Left lobe of liver (tissue), 2 donors: ENCODE measurements at places on chromosomes 3 and 15.

GRCh38 chr3:27095553-27096222, 273.5 kb downstream of the NEK10 start:
- no peak for DNase-seq

DNA sequence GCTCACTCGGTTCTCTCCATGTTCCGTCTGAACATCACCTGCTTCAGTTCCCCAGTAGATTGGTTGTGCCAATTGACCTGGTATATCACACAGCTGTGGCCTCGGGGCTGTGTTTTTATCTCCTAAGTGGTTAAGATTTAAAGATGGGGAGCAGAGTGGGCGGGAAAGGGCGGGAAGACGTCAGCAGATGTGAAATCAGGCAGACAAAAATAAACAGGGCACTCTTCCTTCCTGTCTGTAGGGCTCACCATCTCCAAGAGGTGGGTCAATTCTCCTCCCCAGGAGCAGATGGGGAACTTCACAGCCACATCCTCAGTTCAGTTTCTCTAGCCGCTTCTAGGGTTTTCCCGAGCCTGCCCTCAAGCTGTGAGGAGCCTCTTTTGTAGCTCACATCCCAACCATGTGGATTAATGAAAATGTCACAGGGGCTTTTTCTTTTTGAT, 26.8 kb upstream of the LIMD1 start:
- DNase-seq: no peak

- no peak for DNase-seq
These were observed 68.0 kb downstream of the CHL1 start for GRCh38 chr3:264394-265156.

DNA sequence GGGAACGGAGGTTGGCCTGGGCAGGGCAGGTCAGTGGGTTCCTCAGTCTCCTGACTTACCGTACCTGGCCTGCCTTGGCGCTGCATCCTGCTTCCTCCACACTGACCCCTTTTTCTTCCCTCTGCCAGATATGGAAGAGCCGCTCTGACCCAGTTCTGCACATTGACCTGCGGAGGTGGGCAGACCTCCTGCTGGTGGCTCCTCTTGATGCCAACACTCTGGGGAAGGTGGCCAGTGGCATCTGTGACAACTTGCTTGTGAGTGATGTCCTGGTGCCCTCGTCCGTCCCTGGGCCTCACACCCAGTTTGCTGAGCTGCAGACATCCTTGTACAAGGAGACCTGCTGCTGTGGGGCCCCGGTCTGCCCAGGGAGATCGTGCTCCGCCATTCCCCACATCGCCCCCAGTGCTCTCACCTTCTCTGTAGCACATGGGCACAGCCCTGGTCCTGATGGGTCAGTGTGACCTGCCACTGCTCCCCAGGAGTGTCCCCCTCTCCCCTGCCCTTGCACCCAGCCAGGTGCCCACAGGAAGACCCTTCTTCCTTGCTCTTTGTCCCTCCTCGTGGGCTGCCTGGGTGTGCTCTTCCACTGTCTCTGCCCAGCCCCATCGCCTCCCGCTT, 21.0 kb downstream of the PPCDC start:
- no peak for DNase-seq

DNA sequence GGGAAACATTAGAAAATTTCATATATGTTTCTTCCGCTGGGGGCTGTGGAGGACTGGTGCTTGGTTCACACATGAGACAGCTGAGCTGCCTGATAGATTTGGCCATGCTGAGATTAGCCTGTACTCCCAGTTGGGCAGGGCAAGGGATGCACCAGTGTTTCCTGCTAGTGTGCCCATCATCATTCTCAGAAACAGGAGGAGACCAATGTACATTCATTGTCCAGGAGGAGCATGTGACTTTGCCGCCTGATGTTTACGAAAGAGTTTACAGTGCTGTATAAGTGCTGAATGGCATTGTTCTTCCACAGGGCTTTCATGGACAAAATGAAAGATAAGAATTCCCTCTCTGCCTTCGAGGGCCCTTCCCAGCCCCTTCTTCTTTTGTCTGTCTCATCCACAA, 311.1 kb upstream of the THBS1 start:
- no peak for DNase-seq

- DNase-seq: peak; percentile 78
These were observed at the start of gene UBE2E1 for GRCh38 chr3:23805633-23806533. TSS of gene UBE2E1 (plus strand) at chr3:23805955. CDS start at chr3:23807270, 1,315 bp downstream.

DNA sequence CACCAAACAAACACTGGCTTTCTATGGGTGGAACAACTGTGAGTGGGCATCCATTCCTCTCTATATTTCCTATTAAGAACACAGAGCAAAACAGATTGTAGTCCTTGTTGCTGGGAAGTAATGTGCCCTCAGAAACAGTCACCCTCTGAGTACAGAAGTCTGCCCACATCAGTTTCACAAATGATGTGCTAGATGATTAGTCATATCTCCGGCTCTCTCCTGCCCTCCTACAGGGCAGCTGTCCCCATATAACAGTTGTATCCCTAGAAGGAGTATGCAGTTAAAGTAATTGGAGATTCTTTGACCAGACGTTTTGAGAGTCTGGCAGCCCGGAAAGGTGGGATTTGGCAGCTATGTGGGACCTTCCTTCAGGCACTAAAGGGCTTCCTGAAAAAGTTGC, 159.9 kb downstream of the APBA2 start:
- DNase-seq: no peak

- DNase-seq: peak; percentile 10
These were observed 57.5 kb upstream of the ITGA11 start for GRCh38 chr15:68489421-68489820.

DNA sequence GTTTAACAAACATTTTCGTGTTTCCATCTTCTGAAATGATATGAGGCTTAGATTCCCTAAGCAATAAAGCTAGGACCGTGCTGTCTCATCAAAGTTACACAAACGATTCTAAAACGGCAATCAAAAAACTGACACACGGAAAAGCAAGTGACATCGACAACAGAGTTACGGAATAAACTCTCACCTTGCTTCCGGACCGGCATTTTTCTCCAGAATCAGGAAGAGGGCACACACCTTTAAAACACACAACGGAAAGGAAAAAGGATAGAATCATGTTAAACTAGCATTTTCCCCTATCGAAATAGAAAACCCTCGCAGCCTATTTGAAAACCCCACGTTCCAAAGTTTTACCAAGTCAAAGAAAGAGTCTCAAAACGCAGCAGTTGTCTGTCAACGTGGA, 1.4 kb downstream of the DLG1 start:
- DNase-seq: no peak

DNA sequence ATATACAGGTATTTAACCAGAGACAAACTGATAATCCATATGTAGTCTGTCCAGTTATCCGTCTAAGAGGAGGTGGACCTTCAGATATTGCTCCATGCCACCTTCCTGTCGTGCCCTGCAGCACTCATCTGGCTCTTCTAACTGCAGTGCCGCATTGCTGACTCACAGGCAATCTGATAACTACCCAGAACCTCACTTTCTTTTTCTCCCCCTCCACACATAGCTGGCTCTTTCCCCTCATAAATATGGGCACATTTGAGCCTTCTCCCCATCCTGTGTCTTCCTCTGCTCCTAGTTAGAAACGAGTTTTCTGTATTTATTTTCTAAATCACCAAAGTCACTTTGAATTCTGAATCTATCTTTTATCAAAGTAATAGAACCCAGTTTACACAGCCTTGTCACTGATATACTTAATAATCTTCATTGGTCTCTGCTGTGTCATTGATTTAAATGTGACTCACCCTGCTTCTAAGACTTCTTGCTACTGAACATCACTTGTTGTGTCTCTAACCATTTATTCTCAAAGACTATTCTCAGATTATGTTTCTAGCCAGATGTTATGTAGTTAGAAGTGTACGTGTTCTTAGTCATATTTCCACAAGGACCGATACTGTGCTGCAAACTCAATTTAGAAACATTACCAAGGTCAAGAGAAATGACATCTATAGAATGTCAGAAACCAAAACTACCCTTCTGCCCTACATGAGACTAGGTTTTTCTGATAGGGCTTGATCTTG, 17.4 kb upstream of the KCNMB2 start:
- DNase-seq: no peak

DNA sequence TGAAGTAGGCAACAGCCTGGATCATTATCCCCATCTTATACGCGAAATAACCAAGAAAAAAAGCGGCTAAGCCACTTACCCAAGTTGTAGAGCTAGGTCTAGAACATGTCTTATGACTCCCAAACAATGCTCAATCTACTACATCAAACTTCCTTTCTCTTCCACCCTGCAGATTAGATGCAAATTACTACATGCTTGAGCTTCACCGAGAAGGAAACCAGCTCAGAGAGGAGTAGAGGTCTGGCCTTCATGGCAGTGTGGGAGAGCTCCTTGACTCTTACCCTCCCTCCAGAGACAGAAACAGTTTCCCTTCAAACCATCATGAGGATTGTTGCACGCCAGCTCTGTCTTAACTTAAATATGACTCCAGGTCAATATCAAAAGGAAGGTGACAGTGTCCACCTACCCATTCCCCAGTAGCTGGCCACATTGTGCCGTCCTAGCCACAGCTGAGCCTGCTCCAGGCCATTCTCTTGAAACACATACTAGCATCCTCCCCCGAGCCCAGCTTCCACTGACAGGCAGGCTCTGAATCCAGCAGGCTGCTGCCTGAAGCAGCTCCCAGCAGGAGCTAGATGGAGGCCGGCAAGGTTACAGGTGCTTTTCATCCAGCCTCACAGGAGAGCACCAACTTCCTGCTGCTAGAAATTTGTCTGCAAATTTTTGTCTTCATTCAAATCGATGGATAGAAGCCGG, 56.8 kb downstream of the CPN2 start:
- no peak for DNase-seq

- DNase-seq: no peak
These were observed 221.3 kb downstream of the GRM7 start for GRCh38 chr3:7082244-7082643.

GRCh38 chr15:42070976-42071350, 23.4 kb downstream of the PLA2G4D start:
- DNase-seq: peak; percentile 37

GRCh38 chr3:171883893-171884279, 40.7 kb downstream of the TMEM212 start:
- DNase-seq: peak; percentile 55

DNA sequence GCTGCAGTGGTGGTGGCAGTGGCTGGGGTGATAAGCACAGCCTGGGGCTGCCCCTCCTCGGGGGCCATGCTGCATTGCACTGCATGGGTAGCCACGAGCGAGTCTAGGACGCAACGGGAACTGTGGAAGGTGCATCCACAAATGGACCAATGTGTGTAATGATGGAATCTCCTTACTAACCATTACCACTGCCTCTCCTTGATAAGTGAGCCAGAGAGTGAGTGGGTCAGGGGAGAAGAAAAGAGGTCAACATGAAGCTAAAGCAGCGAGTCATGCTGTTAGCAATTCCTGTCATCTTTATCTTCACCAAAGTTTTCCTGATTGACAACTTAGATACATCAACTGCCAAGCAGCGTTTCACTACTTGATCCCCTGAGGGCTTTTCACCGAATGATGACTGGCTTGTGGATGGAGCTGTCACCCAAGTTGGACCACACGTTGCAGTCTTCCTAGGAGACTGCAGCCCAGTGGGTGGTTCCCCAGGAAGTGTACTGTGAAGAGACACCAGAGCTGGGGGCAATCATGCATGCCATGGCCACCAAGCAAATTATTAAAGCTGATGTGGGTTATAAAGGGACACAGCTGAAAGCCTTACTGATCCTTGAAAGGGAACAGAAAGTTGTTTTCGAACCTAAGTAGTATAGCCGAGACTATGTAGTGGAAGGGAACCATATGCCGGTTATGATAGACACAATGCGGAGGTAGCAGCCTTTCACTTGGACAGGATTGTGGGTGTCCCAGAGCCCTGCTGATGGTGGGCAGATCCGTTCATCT, 20.6 kb downstream of the SAMD7 start:
- DNase-seq: no peak
